ENCODE measurements at places on chromosomes 3 and 15.

GRCh38 chr15:41919201-41919820 lies 25.5 kb upstream of the SPTBN5 start:
- no peak for DNase-seq

GRCh38 chr15:75583701-75584100 lies 4.6 kb upstream of the PTPN9 start:
- DNase-seq, result no peak

DNA sequence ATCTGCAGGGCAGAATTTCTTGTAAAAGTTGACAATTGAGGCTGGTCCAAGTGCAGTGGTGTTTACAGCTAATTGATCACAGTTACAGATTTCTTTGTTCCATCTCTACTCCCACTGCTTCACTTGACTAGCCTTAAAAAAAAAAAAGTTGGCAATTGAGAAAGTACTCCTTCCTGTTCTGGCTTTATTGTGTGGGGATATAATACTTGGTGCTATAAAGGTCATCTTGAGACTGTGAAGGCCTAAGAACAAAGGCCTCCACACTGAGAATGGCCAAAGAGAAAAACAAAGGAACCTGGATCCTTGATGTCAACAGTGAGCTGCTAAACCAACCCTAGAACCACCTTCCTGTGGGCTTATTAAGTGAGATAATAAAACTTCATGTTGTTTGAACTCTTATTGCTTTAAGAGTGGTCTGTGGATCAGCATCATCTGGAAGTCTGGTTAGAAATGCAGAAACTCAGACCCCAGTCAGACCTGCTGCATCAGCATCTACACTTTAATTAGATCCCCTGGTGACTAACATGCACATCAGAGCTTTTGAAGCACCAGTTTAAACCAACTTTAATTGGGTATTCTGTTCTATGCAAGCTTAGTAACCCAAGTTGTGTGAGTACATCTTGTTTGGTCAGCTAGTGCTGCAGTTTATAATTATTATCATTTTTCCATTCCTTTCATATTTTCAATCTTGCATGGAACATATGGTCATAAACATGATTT lies 55.2 kb downstream of the TMOD3 start:
- no peak for DNase-seq

DNA sequence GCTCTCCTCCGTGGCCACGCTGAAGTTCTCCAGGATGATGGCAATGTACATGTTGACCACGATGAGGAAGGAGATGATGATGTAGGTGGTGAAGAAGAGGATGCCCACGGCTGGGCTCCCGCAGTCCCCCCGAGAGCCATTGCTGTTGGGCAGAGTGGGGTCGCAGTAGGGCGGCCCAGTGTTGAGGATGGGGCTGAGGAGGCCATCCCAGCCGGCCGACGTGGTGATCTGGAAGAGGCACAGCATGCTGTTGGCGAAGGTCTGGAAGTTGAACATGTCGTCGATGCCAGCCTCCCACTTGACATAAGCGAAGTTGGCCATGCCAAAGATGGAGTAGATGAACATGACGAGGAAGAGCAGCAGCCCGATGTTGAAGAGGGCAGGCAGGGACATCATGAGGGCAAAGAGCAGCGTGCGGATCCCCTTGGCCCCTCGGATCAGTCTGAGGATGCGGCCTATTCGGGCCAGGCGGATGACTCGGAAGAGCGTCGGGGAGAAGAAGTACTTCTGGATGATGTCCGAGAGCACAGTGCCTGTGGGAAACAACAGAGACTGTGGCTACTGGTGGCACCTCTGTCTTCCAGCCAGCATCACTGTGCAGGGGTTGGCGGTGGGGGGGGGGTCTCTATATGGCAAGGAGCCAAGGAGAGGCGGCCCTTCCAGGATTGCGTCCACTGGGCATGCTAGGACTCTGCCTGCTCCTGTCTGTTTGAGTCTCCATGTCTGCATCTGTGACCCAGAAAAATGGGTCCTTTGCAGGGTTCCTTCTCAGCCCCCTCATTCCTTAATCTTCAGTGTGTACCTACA lies 55.1 kb downstream of the EXOG start:
- DNase-seq, result no peak

- DNase-seq, result no peak
These were observed 35.9 kb downstream of the CCK start for GRCh38 chr3:42229942-42230688.

DNA sequence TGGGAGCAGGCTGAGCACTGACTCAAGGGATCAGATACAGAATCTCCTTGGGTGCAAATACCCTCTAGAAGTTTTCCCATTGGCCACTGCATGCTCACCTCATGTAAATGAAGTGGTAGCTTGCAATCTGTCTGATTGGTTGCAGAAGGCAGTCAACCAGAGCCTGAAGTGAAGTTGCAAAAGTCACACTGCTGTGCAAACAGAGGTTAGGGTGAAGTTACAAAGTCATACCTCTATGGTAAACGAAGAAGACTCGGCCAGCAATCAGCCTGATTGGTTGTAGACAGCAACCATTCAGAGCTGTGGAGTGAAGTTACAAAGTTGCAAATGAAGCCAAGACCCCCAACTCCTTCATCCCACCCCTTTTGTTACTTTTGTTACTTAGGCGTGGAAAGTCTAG lies 27.1 kb downstream of the STARD9 start:
- no peak for DNase-seq

DNA sequence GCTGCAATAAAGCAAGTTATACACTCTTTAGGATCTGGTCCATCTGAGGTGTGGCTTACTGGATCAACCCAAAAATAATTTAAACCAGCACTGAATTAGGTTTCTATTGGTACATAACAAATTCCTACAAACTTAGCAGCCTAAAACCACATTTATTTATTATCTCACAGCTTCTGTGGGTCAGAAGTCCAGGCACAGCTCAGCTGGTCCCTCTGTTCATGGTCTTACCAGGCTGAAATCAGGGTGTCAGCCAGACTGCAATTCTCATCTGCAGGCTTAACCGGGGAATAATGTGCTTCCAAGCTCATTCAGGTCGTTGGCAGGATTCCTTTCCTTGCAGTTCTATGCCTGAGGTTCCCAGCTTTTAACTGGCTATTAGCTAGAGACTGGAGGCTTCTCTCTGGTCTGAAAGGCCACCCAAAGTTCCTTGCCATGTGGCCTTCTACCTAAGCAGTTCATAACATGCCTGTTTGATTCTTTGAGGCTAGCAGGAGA lies 477.4 kb upstream of the WNT5A start:
- DNase-seq, result no peak

- DNase-seq, result no peak
These were observed 8.6 kb upstream of the NR2F2 start for GRCh38 chr15:96321639-96322535.
